ENCODE measurements at places on chromosomes 13 and 19. TPM values are rescaled to one million over a fixed set of nuclear protein-coding genes. Genes with fewer than 3 reads are reported as not detected.

UBL5 gene
- total RNA-seq: 343 TPM

TMPRSS9 gene
- total RNA-seq: not detected

DNA sequence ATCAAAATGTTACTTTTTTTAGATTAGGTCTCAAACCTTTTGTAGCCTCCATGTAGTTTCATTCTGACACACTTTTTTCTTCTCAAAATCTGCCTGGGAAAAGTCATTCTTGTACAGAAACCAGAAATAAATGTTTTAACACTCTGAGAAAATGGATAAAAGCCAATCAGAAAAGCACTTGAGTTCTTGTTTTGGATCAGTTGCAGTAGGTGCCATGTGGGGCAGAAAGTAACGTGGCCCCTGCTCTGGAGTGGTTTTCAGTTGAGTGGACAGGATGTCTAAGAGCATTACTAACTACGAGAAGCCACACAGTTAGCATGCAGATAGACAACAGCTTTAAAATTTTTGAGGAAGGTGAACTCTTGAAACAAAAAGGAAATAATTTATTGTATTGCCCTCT lies 19.1 kb downstream of the GPR183 start:
- no peak for DNase-seq

DNA sequence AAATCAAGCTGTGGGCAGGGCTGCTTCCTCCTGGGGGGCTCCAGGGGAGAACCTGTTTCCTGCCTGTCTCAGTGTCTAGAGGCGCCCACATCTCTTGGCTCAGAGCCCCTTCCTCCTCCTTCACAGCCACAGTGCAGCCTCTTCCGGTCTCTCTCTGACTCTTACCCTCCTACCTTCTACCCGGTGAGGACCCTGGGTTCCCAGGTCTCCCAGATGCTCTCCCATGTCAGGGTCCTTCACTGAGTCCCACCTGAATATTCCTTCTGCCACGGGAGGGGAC lies 153.1 kb downstream of the KDM4B start:
- no peak for DNase-seq

DNA sequence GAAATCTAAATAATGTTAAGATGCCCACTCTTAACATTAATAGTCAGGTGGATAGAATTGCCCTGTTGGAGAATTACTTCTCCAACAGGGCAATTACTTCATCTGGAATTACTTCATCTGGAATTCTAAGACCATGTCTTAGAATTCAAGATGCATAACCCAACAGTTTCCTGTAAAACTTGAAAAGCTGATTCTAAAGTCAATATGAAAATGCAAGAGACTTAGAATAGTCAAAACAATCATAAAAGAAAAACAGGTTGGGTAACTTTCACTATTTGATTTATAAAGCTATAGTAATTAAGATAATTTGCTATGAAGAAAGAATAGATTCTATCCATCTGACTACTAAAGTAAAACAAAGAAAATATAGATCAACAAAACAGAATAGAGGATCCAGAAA lies 75.2 kb downstream of the ABCC4 start:
- DNase-seq: no peak

GRCh38 chr13:101949681-101950080 lies 452.2 kb downstream of the FGF14 start:
- no peak for DNase-seq

- no peak for DNase-seq
Observed at GRCh38 chr13:113361406-113361805, 2.5 kb downstream of the GRTP1 start.

GRCh38 chr13:110746438-110746837 lies 32.9 kb downstream of the ING1 start:
- no peak for DNase-seq

All from activated T-cell treated with anti-CD3 and anti-CD28 coated beads, Interleukin-2, amount 50 U/mL, for 4 hours (primary cell).